Activated CD4-positive, alpha-beta T cell treated with anti-CD3 and anti-CD28 coated beads, Interleukin-2, Interleukin-4, amounts not matched to agents 100 ng/mL and 50 ng/mL, durations not matched to agents 16 hours and 8 hours (primary cell): ENCODE measurements at places on chromosomes 6 and 20.

DNA sequence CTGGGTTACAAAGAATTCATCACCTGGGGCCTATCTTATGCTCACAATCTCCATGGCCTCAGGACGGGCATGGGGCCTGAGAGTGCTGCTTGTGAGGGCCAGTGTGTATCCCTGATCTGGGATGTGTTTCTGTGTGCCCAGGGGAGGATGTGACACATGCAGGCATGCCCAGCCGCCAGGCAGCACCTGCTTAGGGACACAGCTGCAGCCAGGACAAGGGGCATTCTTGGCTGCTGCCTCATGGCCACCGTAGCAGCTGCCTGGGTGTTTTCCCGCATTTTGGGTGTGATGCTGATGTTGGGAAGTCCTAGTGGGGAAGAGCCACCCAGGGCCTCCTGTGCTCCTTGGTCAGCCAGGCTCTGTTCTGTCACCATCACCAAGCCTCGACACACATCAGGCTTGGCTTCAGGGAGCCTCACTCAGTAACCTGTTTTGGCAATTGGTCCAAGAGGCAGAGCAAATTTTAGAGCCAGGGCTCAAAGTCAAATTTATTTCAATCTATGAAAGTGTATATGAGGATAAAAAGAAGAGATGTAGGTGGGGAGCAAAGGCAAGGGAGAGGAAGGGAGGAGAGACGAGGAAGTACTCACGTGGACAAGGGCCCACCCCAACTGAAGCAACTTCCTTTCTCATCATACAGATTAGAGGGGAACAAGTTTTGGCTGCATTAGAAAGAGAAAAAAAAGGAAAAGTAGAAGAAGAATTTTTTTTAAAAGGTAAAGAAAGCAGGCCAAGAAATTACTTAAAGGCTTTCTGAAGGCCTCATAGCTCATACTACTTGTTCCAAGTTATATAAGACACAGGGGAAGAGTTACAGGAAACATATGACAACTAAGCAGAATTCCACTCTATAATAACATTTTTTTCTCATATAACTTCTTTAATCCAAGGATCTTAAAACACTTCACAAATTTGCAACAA, 269.9 kb upstream of the SUPT3H start:
- DNase-seq: no peak

- DNase-seq: no peak
These were observed 15.2 kb upstream of the TAAR5 start for GRCh38 chr6:132604635-132605152.

DNA sequence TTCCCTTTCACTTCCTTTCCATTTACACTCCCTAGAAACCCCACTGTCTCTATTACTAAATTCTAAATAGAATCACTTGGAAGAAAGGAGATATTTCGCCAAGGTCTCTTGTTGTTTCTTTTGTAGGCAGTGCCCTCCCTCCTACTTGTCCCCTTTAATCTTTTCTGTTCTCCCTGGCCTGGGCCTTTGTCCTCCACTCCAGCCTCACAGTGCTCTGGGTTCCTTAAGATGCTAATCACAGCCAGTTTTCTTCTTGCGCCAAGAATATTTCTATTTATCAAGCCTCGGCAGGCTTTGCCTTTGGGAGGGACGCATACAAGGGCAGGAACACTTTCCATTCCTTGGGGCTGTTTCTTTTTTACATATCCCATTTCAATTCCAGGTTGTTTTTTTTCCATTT, 520.6 kb upstream of the CHD6 start:
- DNase-seq: no peak

- no peak for DNase-seq
These were observed 42.9 kb upstream of the PIM1 start for GRCh38 chr6:37126961-37127616.

DNA sequence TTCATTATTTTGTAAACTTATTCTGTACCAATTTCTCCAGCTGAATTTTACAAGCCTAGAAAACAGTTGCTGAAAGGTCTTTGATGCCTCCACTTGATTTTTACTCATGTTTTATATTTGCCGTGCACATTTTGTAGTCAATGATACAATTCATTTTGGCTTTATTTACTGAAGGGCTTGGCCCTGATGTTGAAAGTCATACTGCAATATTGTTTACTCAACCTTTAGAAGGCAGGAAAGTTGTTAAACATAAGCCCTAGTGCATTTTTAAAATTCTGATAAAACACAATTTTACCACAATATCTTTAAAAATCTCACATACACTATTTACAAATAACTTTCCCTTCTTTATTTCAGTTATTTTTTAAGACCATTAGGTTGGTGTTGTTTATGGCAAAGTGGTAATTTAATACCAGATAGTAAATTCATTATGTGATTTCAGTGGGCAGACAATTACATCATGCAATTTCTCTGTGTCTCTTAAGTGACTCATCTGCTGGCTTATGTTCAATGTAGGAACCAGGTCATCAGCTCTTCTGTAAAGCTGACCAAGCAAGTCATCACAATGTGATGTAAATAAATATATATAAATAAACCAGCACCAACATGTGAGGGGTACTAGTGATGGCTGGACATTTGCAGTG, 121.1 kb upstream of the SLC35B3 start:
- DNase-seq: no peak

DNA sequence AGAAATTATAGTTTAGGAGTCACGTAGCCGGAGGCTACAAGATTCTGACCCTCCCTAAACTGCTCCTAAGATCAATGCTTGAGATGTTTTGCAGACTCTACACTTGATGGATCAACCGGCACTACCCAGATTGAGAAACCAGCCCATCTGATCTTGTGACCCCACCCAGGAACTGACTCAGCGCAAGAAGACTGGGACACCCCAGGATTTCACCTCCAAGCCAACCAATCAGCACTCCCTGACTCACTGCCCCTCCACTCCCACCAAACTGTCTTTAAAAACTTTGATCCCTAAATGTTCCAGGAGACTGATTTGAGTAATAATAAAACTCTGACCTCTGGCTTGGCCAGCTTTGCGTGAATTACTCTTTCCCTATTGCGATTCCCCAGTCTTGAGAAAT, 99.8 kb downstream of the OPRM1 start:
- DNase-seq: no peak

DNA sequence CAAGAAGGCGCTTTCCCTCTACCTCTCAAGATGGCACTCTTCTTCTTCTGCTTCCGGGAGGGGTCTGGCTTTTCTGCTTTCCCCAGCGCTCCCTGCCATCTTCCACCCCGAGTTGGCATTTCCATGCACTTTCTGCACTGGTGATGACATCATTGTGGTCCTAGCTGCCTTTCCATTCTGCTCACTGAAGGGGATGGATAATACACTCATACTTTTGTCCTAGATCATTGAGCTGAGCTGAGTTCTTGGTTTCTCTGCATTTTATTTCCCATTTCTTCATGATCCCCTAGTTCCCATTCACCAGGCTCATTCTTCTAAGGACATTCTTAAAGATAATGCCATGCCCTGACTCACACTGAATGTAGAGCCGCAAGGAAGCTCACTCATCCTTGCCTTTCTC, 96.7 kb downstream of the EDN1 start:
- DNase-seq: no peak

- DNase-seq: no peak
These were observed 9.8 kb upstream of the ZNF343 start for GRCh38 chr20:2518558-2518957.

GRCh38 chr6:73923905-73924485, 228.0 kb downstream of the CD109 start:
- DNase-seq: no peak

GRCh38 chr20:46276531-46276930, 31.8 kb downstream of the CDH22 start:
- no peak for DNase-seq

DNA sequence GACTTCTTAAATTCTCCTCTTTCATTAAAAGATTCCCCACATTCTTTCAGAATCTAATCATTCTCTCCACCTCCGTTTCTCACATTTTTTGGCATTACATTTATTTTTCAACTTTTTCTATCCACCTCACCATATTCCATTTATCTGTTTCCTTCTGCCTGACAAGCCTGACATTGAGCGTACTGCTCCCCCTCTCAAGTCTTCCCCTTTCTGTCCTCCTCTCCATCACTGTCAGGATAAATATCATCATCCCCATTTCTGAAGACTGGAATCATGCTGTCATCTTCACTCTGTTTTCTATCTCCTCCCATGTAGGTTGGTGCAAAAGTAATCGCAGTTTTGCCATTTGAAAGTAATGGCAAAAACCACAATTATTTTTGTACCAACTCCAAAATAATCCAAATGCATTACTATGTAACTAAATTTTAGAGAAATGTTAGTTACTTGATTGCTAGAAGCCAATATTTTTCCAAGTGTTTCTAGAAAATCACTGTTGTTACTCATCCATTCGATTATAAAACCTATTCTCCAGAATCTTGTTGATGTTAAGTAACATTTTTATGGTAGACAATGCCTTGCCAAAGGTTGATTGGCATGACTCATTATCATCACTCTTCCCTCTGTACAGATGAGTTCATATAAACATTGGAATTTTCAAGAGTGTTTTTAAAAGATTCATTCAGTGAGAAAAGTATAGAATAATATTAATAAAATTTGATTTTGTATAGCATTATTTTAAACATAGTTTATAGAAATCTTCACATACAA, 292.3 kb upstream of the RNF217 start:
- no peak for DNase-seq

- DNase-seq: no peak
These were observed 695.0 kb upstream of the MAP3K7 start for GRCh38 chr6:91281901-91282300.

DNA sequence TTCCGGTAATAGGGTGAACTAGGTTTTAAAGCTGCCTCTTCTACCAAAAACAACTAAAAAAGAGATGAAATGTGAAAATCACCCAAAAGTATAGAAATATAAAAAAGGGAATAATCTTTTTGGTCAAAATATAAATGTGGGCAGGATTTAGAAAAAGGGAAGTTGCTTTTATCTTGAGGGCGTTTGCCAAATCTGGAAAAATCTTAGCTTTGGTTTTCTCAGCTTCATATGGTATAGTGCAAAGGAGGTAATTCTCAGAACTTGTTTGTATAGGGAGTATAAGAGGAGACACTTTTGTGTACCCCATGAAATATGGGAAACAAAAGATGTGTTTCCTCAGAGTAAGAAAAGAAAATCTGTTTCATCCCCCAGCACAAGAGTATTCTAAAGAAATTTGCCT, 54.2 kb upstream of the TRIM26 start:
- no peak for DNase-seq

DNA sequence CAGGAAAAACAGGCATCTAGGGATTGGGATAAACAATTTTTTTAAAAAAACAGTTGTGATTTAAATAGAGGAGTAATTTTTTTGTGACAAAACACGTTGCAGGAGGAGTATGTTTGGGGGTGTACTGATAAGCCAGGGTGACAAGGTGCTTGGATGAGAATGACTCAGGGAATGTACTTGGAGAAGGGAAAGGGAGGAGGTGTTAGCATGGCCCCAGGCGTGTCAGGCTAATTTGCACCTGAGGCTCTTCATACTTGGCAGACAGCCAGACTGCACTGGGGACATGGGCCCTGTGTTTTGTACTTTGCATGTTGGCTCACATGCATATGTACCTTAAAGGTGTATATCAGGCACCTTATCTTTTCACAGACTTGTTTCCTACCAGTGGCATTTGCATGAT, 22.8 kb downstream of the PANK2 start:
- no peak for DNase-seq

DNA sequence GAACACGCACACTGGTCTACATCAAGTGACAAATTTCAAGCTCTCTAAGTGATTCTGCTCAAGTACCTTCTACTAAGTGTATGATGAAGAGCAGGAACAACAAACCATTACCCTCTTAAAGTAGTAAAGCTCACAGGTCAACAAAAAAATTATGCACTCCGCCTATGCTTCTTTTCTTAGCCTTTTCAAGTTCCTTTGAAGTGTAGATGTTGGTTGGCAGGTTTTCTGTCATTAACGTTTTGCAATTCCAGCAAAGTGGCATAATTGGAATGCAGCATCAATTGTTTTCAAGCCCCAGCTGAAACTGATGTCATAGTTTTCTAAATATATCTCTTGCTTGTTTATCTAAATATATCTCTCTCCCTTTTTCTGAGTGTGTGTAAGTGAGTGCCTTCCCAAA, 396.9 kb upstream of the EYS start:
- DNase-seq: no peak
